ENCODE measurements at places on chromosomes 12 and 14.

DNA sequence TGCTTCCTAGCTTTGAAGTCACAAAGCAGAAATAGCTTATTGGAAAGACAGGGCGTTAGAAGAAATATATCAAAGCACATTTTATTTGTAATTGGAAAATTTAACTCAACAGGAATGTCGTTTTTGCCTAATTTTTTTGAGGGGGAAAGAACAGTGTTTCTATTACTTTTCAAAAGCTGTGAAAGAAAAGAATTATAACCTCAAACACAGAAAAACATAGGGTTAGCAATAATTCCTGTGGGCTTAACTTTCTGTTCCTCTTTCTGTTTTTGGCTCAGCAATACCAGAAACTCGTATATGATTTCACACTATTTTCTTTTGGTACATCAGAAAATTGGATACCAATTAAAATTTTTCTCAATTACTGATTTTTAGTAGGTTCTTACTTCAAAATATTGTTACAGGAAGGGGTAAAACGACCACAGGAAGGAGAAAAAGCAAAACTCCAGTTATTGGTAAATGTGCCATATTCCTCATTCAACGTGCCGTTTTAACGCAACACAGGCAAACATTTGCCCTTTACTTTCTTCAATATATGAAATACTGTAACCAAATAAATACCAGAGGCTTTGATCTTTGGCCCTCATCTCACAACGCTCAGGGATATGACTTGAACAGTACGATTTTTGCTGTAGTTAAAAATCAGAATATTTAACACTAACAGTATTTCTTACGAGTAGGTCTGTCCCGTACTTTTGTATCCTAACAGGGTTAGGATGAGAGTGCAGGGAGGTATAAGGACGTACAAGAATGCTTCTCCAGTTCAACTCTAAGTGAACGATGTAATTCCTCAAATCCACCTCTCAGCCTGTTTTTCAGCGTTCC lies 1.3 kb upstream of the RNU6-7 start:
- DNase-seq, result no peak

- no peak for DNase-seq
These were observed 33.0 kb downstream of the EMP1 start for GRCh38 chr12:13229504-13229903.

DNA sequence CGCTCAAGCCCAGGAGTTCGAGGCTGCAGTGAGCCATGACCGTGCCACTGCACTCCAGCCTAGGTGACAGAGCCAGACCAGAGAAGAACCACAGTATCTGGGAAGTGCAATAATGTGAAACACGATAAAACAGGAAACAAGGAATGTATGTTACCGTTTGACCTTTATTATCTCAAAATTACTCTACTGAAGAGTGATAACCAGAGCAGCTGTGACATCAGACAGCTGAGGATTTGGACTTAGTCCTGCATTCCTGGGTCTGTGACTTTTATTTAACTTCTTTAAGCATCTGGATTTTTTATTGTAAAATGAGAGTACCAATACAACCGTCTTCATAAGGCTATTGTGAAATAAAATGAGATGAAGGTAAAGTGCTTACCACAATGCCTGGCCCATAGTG lies 205.7 kb downstream of the EGLN3 start:
- no peak for DNase-seq

- no peak for DNase-seq
These were observed 2.7 kb downstream of the ANKRD33 start for GRCh38 chr12:51890511-51891171.

- DNase-seq, result no peak
These were observed 4.9 kb downstream of the PLD4 start for GRCh38 chr14:104929268-104930230.

DNA sequence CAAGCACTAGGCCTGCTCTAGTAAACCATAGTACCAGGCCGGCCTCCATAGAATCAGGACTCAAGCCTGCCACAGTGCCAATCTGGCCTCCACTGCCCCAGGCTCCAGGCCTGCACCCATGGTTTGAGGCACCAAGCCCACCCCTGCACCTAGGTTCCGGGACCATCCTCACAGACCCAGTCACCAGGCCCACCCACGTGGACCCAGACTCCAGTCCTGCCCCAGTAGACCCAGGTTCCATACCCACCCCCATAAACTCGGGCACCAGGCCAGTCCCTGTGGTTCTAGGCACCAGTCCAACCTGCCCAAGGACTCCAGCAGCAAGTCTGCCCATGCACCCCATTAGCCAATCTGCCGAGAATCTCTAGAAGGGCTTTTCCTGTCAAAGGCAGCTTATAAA lies 501.8 kb upstream of the TMPO start:
- no peak for DNase-seq

DNA sequence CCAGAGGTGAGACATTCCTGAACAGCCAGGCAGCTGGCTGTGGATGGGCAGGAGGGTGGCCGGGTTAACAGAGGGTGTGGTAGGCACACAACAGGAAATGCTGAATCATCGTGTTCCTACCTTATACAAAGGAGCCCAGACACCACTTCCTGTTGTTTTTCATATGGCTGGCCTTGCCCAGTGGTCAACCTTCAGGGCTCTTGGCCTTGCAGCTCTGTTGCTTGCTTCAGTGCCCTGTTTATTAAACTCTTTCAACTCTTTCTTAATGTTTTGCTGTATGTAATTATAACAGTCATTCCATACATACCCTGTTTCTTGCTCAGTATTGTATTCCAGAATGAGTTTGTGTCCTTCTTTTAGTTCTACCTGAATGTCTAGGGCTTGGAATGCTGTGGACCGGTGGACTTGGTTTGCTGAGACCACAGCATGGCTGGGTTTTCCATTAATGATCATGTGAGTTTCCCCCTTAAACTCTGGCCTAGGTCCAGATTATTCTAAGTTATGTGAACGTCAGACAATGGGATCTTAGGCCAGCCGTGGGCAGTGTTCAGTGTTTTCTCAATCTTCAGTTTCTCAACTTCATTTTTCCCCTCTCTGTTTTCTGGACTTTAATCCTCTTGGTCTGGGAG lies 11.9 kb downstream of the CFAP54 start:
- no peak for DNase-seq

- DNase-seq, result no peak
These were observed 8.5 kb upstream of the RAD51AP1 start for GRCh38 chr12:4530160-4530559.

GRCh38 chr12:107525063-107525718 lies 160.4 kb upstream of the PWP1 start:
- DNase-seq, result no peak

GRCh38 chr14:75156901-75157300 lies 19.5 kb downstream of the TMED10 start:
- no peak for DNase-seq

GRCh38 chr12:67274186-67274585 lies 5.0 kb downstream of the CAND1 start:
- no peak for DNase-seq

DNA sequence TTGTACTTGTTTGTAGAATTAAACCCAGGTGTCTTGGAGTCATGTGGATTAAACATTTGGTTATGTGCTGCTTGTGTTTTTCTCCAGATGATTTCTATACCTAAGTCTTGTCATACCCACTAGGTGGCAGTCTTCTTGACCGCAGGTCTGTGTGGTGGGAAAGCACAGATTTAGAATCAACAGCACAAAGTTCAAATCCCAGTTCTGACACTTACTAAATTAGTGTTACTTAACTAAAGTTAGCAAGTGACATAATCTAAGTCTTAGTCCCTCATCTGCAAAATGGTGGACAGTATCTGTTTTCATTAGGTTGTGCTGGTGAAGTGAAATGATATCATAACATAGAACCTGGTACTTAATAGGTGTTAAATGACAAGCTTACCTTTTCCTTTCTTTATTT lies 151.0 kb upstream of the ARHGAP5 start:
- peak; percentile 22 for DNase-seq

GRCh38 chr14:30387871-30388270 lies 171.1 kb upstream of the G2E3 start:
- no peak for DNase-seq

- DNase-seq, result no peak
These were observed 134.6 kb downstream of the SLC25A21 start for GRCh38 chr14:37037636-37038387.

DNA sequence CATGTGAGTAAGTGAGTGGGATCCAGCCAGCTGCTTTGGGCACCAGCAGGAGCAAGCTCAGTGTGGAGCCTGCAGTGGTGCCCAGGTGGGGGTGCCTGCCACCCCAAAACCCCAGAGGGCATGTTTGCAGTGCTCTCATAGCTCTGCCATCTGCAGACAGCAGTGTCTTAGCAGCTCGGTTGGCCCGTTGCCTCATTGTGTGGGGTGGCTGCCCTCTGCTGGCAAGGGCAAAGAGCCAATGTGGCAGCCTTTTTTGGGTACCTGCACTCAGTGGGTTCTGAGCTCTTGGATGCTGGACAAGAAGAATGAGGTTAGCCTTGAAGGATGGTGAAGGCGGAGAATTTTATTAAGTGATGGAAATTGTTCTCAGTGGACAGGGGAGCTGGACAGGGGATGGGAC lies 52.3 kb downstream of the NEUROD4 start:
- peak; percentile 63 for DNase-seq

DNA sequence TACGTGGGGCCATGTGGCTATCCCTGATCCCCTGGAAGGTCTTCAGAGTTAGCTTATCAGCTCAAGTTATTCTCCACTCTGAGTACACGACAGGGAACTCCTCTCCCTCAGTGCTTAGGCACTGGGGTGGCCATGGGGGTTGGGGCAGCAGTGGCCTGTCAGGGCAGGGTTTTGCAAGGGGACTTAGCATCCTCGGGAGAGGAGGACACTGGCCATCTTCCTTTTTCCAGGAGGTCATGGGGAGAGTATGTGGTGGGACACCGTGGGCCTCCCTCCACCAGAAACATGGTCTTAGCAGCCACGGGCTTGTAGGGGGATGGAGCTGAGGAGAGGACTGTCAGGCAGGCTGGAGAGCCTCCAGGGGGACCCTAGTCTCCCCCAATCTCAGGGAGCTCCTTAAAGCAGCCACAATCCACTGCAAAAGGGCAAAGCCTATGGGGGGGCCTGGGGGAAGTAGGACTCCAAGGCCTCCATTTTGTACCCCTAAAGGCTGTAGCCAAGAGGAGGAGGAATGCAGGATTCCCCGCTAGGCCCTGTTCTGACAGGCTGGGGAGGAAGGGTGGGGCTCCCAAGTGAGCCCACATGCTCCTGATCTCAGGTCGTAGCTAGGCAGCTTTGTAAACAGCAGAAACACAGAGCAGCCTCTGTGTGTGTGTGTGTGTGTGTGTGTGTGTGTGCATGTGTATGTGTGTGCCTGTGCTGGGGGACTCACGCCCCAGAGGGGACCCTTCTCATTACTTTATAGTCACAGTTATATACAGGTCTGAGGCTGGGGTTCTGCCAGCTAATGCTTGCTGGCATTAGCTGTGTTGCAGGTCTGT lies 36.6 kb downstream of the KRT80 start:
- no peak for DNase-seq

DNA sequence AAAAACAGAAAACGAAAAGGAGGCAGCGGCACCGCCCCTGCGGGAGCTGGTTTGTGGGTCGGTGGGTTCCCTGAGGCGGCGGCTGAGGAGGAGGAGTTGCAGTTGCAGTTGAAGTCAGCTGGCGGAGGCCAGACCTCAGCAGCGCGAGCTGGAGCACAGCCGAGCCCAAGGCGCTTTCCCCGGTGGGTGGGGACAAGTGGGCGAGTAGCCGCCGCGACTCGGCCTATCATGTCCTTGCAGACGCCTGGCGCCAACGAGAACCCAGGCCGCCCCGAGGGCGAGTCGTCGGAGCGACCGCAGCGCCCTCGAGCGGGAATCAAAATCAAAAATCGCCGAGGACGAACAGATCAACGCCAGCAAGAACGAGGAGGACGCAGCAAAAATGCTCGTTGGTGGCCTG lies 12.7 kb upstream of the CLEC1A start:
- DNase-seq, result no peak

GRCh38 chr12:116210131-116210530 lies 67.4 kb downstream of the MED13L start:
- no peak for DNase-seq

GRCh38 chr12:109154451-109155438 lies 38.4 kb downstream of the ACACB start:
- peak; percentile 94 for DNase-seq

DNA sequence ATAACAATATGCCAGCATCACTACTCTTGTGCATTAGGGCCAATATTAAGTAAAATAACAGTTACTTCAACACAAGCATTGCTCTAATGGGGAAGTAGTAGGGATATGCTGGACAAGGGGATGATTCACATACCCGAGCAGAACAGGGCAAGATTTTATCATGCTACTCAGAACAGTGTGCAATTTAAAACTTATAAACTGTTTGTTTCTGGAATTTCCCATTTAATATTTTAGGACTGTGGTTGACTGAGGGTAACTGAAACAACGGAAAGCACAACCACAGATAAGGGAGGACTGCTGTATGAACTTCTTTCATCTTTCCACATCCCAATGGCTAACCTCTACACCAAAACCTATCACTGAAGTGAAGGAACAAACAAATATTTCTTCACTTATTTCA lies 36.8 kb downstream of the SARNP start:
- DNase-seq, result no peak

DNA sequence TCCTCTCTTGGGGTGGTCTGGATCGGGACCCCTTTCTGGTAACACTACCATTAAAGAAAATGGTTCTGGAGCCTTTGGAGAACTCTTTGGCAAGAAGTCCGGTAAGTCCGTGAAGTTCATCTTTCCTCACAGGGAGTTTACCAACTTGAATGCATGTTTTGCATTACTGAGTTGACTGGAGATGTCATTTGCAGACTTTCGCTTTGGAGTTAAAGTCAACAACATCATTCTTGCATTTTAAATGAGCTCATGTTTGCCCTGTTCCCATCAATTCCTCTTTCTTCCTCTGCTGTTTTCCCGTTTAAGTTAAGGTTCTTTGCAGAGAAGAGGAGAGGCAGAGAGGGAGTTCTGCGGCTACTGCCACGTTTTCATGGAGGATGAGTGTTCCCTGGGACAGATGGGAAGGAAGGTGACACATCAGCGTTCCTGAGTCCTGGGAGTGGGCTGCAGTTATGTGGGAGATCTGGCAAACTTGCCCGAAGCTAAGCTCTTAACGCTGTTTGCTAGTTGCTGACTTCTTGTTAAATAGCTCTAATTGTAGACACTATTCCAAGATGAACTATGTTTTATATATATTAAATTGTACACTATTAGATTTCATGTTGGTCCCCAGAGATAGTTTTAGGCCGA lies 18.8 kb upstream of the PRICKLE1 start:
- DNase-seq, result no peak

DNA sequence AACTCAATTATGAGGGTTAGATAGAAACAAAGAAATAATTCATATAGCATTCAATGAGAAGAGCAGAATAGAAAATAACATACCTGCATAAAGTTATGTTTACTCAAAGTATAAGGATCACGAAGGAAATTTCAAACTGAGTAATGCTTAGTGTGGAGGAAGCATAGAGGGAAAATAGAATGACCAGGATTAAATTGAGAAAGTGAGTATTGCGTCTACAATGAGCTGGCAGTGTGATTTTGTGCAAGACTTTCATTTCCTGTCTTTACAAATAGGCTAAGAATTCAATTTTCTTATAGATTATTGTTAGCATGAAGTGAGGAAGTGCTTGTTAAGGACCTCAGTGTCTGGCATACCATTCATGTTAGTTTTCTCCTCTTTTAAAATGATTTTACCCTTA lies 12.0 kb downstream of the ADGRD1 start:
- DNase-seq, result no peak

GRCh38 chr12:26636710-26637328 lies 196.2 kb downstream of the ITPR2 start:
- DNase-seq, result no peak

Data from NT2/D1 (cell line).